Activated effector memory CD4-positive, alpha-beta T cell treated with Interleukin-2 at 50 U/mL for 16 hours (primary cell): ENCODE measurements at places on chromosomes 1 and 21.

DNA sequence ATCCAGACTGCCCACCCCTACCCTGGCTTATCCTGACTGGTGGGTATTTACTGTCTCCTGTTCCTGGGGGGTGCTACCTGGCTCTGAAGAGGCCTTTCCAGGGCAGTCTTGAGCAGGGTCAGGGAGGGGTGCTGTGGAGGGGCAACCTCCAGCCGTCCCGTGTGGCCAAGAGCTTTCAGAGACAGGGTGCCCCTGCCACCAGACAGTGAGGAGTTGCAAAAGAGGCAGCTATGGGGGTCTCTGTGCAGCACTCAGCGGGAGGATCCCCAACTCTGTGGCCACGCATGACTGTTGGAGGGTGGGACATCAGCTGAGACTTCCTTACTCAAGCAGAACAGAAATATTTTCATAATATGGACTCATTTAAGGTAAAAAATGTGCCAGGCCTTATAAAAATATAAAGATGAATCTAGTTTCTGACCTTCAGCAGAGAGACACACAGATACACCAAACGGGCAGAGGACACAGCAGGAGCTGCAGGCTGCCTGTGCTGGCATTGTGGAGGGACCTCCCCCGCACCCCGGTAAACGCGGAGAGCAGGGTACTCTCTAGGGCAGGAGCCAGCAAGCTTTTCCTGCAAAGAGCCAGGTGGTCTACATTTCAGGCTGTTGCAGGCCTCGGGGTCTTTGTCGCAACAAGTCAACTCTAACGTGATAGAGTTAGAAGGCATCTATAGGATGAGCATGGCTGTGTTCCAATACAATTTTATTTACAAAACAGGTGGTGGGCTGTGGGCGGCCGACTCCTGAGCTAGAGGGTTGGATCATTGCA lies 252.6 kb downstream of the RHOU start:
- no peak for DNase-seq

DNA sequence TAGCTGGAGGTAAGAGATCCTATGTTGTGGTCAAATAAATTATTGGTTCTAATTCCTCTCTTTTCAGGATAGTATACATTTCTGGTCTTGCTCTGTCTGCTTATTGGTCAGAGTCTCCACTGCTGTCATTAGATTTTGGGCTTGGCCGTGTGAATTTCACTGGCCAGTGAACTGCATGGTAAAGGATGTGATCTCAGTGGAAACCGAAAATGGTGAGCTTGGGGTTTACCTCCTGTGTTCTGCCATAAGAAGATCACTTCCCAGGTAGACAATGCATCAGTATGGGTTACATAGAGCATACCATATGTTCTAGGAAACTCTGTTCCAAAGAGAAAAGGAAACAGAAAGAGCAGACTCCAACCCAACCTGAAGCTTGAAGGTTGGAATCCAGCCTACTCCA lies 1123.3 kb upstream of the B3GALT2 start:
- no peak for DNase-seq

GRCh38 chr1:223859058-223859457 lies 13.3 kb upstream of the TP53BP2 start:
- DNase-seq, result no peak

- DNase-seq, result no peak
Observed at GRCh38 chr1:33696962-33697361, 166.9 kb upstream of the HMGB4 start.
